Cerebellar nuclear complex (tissue), 1 donor: ENCODE measurements at places on chromosomes 3 and 15.

DNA sequence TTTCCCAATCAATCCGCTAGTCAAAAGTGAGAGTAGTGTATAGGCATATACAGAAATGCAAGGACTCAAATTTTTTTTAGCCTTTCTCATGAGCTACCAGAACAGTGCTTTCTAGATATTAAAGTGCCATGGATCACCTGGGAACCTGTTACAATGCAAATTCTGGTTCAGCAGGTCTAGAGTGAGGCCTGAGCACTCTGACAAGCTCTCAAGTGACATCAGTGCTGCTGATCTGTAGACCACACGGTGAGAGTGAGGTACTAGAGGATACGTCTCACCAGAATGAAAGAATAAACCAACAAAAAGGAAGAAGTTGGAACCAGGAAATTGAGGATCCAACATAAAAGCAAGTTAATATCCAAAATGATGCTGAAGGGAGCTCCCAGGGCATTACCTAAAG lies 16.0 kb upstream of the PLA2G4D start:
- no peak for DNase-seq

DNA sequence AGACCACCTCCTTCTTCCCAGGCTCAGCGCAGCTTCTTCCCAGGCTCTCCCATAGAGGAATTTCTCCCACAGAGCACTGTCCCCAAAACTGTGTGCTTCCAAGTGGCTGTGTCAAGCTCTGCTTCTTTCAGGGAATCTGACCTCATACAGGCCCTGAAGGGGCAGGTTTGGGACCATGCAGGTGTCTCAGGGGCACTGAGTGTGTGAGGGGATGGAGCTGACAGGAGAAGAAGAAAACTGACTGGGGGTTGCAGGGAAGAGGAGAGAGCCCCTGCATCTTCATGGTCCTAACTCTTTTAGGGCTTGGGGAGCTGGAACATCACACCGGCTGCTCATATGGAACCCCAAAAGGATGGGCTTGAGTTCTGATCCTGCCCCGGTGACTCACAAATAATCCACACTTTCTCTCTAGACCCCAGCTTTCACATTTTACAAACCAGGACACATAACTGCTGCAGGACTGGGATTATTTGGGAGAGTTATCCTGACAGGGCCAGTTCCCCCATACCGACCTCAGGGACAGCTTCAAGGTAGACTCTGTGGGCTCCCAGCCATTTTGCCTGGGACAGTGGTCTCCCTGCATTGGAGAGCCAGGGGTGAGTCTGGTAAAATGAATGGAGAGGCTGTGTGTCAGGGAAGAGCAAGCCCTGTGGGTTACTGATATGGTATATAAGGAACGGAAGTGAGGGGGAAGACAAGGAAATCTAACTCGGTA lies 316.1 kb downstream of the TLE3 start:
- DNase-seq: no peak

DNA sequence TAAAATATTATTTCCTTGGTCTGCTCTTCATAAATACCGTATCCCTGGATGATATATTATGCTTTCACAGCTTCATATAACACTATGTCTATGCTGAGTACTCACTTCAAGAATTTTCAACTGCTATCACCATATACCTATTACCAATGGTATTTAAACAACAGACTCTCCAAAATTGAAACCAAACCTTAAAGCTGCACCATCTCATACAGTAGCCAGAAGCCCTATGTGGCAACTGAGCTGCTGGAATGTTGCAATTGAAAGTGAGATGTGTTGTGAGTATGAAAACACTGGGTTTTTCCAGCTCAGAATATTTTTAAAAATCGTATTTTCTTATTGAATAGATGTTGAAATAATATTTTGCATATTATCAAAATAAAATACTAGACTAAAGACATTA lies 130.1 kb upstream of the GOLGA6L6 start:
- no peak for DNase-seq

DNA sequence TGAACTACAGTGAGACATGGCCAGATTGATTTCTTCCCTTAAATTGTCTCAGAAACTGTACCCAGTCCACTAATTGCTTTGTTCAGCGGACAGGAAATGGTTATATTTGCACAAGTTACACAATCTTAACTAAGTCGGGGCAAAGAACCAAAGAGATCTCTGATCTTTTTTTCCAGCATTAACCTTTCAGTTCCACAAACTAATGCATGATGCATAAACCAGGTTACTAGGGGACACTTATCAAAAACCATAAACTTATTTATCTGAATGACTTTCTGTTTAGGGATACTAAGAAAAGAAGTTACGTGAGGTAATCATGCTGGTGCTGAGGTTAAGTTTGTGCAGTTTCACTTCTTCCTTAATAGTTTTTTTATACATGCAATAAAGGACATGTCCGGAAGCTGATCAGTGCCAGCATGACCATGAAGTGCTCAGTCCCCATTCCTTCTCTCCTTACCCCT lies 22.4 kb downstream of the FNDC3B start:
- no peak for DNase-seq

- DNase-seq: no peak
Measured at GRCh38 chr15:50906954-50907600, 1.4 kb upstream of the AP4E1 start.
